ENCODE measurements at places on chromosomes 4 and X. TPM values are rescaled to one million over a fixed set of nuclear protein-coding genes. Genes with fewer than 3 reads are reported as not detected.

Gene FAM149A
- 10.2 TPM for total RNA-seq

Gene COL4A6
- total RNA-seq, result 0.16 TPM

Gene SMARCA5
- 25.6 TPM for total RNA-seq

Gene APOO
- 5.5 TPM for total RNA-seq

Gene FGF13
- total RNA-seq, result 9.5 TPM

Gene CYLC1
- not detected for total RNA-seq

Gene SPANXN2
- total RNA-seq, result not detected

Gene CXorf38
- 20.9 TPM for total RNA-seq

Gene PAK3
- total RNA-seq, result 2.3 TPM

Gene C4orf54
- total RNA-seq, result not detected

Gene AFP
- total RNA-seq, result not detected

Gene DUX4
- total RNA-seq, result not detected

Gene QDPR
- 50.5 TPM for total RNA-seq

Gene INPP4B
- 26.7 TPM for total RNA-seq

Gene ABRAXAS1
- 17.1 TPM for total RNA-seq

Gene ZNF711
- 0.98 TPM for total RNA-seq

Gene STAP1
- 1.0 TPM for total RNA-seq

Gene TEC
- 8.5 TPM for total RNA-seq

Gene PDZD11
- total RNA-seq, result 19.4 TPM

Gene SPANXB1
- total RNA-seq, result not detected

Gene GPC4
- 5.9 TPM for total RNA-seq

Gene TCP11X2
- not detected for total RNA-seq

Gene MAEA
- 60.1 TPM for total RNA-seq

Gene METTL14
- total RNA-seq, result 32.2 TPM

Gene GLRA2
- total RNA-seq, result not detected

Gene STBD1
- total RNA-seq, result 30.3 TPM

Gene PDLIM3
- 33.7 TPM for total RNA-seq

Gene PDE5A
- total RNA-seq, result 13.7 TPM

Gene PCDH18
- 64.1 TPM for total RNA-seq

Gene KANTR
- total RNA-seq, result 14.6 TPM

Gene PRKG2
- 1.3 TPM for total RNA-seq

Gene RASGEF1B
- total RNA-seq, result 35.2 TPM

Gene RAB41
- total RNA-seq, result not detected

Gene VEGFC
- 25.4 TPM for total RNA-seq

Gene AFF2
- 25.8 TPM for total RNA-seq

Gene ADH7
- not detected for total RNA-seq

Gene SLC2A9
- total RNA-seq, result 4.6 TPM

Gene MAGEB10
- total RNA-seq, result not detected

Gene PKD2
- 45.8 TPM for total RNA-seq

Gene GPR173
- 0.94 TPM for total RNA-seq

Gene USP26
- not detected for total RNA-seq

Gene CT45A10
- not detected for total RNA-seq

Gene CCKAR
- not detected for total RNA-seq

Gene ZCCHC18
- total RNA-seq, result 1.1 TPM

Gene CXorf66
- total RNA-seq, result not detected

Gene TRAM1L1
- 0.44 TPM for total RNA-seq

Measured in subcutaneous adipose tissue (tissue), 4 donors.